ENCODE measurements at places on chromosomes 6 and 20. TPM values are rescaled to one million over a fixed set of nuclear protein-coding genes. Genes with fewer than 3 reads are reported as not detected.

The FAM83C gene
- not detected for total RNA-seq

The SEL1L2 gene
- total RNA-seq = 0.52 TPM

The SNTA1 gene
- total RNA-seq = 13.0 TPM

The GRM1 gene
- not detected for total RNA-seq

The SLC16A10 gene
- total RNA-seq = 2.2 TPM

The ARFGEF3 gene
- total RNA-seq = 17.6 TPM

The RPS6KA2 gene
- total RNA-seq = 36.1 TPM

The STMND1 gene
- 2.2 TPM for total RNA-seq

GRCh38 chr6:157527471-157527907 is 146.5 kb downstream of the ZDHHC14 start:
- peak; percentile 34 for DNase-seq

DNA sequence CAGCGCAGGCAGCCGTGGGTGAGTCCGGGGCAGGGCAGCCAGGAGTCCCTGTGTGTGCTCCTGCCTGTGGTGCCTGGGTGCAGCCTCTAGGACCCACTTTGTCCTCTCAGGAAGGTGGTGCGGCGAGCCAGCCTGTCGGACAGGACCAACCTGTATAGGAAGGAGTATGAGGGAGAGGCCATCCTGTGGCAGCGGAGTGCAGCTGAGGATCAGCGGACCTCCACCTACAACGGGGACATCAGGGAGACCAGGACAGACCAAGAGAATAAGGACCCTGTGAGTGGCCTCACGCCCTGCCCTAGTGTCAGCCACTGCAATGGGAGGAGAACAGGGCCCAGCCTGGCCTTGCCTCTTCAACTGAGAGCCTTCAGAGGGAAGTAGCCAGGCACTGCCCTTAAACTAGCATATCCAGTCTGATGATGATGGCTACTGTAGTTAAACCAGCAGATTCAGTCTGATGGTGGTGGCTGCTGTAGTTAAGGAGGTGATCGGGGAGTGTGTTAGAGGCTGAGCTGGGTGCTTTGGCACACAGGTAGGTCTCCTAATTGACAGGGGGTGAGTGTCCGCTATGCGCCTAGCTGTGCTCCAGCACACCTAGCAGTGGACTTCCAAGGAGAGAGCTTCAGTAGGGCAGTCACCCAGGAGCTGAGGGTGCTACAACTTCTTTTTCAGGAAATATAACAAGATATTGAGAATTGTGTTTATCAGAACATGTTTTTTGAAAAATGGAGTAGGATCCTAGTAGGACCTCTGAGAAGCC is 18.1 kb upstream of the FAM83D start:
- DNase-seq = no peak

DNA sequence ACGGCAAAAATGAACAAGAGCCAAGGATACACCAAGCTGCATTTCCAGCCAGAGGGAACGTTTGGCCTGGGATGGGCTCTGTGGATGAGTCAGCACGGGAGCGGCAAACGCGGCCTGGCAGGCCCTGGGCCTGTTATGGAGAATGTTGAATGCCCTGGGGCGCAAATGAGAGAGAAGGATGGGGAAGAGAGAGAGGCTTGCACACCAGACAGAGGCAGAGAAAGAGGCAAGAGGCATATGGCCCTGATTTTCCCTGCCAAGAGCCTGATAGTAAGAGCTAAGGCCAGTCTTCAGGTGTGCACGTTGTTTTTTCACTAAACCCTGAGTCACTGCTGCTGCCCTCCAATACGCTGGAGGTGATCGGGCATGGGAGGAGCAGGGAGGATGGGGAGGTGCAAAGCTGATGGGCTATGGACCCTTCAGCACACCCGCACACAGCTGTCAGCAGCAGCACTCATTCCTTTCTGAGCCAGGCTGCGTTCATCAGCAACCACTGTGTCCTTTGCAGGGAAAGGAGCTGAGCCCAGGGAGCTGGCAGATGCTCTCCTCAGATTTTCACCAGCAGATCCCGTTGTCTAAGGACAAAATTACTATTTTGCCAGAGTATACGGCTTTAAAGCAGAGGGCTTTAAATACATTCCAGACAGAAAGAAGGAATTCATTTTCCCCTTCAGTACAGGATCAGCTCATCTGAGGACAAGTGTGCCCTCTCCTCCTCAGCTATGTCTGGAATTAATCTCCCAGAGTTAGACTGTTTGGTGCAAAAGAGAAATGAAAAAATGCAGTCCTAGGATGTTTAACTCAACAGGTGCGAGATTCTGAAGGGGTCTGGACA is 61.7 kb upstream of the SLC22A23 start:
- peak; percentile 55 for DNase-seq

GRCh38 chr6:137731960-137732616 is 135.0 kb upstream of the TNFAIP3 start:
- DNase-seq = no peak

DNA sequence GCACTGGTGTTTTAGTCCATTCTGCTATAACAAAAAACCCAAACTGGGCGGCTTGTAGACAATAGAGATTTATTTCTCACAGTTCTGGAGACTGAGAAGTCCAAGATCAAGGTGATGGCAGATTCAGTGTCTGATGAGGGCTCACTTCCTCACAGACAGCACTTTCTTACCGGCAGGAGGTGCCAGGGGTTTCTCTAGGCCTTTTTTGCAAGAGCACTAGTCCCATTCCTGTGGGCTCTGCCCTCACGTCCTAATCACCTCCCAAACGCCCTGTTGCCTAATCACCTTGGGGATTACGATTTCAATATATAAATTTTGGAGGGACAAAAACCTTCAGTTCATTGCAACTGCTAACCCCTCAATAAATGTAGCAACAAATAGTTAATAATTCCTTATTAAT is 140.0 kb upstream of the SGK1 start:
- no peak for DNase-seq

DNA sequence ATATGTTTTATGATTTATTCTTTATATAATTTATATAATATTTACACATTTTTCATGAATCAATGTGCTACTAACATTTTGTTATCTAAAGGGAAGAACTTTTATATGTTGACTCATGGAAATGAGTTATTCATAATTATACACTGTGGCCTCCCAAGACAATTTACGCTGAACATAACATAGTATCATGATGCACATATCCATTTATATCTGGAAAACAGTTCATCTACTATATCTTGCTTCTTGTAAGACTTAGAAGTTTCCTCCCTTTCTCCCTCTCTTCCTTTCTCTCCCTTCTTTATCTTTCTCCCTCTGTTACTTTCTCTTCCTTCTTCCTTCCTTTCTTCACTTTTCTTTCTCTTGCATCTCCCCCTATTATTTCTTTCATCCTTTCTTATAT is 1.1 kb upstream of the EYS start:
- DNase-seq = no peak

DNA sequence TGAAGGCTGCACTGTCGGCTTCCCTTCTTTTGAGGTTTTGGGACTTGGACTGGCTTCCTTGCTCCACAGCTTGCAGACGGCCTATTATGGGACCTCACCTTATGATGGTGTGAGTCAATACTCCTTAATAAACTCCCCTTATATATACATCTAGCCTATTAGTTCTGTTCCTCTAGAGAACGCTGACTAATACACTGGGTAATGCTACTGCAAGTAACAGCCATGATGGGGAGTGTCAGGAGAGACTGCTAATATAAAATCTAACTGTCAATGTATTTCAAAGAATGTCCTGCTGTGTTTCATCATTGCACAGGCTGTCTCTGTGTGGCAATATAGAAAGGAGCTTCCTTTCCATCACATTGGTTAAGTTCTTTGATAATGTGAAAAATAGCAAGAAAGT is 57.7 kb upstream of the UST start:
- no peak for DNase-seq

GRCh38 chr20:44104798-44105517 is 82.0 kb downstream of the JPH2 start:
- peak; percentile 61 for DNase-seq

DNA sequence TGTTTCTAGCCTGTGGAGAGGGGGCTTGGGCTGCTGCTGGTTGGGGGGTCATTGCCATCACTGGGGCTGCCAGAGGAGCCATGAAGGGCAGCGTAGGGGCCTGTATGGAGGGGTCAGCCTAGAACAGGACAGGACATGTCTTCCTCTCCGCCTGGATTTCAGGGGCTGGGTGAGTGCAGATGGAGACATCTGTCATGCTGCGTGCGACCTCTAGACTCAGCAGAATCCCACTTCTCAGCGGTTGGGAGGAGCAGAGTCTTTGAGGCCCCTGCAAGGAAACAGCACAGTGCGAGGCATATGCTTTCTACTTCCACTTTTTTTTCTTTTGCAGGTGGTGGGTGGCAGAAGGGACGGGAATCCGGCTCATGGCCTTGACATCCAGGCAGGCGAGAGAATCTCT is 67.9 kb downstream of the EZR start:
- no peak for DNase-seq

GRCh38 chr6:35522151-35522550 is 9.5 kb upstream of the TULP1 start:
- DNase-seq = no peak

DNA sequence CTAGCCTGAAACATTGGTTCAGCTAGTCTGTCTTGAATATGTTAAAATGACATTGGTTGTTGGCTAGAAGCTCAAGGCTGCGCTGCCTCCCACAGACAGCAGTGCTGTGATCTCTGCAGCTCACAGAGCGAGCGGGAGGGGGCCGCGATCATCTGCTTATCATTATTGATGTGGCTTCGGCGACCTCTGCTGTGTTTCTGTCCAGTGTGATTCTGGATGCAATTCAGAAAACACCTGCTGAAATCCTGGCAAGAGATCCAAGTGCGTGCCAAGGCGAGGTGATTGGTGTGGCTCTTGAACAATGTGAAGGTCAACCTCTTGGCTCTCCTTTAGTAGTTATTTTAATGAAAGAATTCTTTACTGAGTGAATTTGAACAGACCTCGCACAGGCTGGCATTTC is 142.3 kb upstream of the SASH1 start:
- peak; percentile 66 for DNase-seq

DNA sequence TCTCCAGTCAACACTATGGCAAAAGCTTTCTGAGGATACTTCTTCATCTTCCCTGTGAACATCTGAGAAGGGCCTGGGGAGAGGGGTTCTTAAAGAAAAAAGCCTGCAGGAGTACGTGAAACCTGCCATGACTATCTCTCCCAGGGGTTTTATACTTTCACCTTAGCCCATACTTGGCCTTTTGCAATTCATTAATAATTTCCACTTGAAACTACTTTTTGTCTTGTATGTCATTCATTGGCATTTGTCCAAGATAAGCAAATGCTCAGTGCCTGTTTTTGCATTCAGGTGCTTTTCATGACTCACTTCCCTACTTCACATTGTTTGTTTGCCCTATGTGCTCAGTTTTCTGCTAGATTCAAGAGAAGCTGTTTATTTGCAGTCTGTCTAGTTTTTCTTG is 580.3 kb upstream of the GJE1 start:
- DNase-seq = peak; percentile 25
